NCI-H82 (cell line): ENCODE measurements at places on chromosomes 5 and 9.

GRCh38 chr5:38420691-38421390 lies 135.6 kb downstream of the LIFR start:
- DNase-seq, result peak; percentile 82

- DNase-seq, result no peak
Measured at GRCh38 chr9:97059626-97060025, 20.7 kb upstream of the CTSV start.

DNA sequence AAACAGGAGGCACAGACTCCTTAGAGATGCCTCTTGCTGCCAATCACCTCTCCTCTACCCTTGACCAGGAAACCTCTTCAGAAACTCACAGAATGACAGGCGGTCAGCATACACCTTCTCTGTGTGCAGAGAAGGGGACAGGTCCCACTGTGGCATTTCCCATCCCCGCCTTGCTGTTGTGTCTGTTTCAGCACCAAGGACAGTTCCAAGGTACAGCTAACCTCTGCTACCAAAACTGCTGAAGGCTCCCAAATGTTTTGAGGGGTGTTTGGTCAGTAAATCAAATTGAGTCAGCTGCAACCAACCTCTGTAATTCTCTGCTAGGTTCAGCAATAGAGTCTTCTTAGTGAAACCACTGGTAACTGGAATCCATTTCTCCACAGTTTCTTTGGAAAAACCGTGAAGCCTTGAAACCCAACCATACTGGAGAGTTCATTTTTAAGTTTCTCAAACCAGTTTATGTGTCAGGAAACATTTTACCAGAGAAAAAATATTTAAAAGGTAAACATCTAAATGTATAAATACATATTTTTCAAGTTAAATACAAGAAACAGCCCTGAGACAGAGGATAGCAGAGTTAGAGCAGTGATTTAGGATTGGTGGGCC lies 122.0 kb downstream of the DRD1 start:
- no peak for DNase-seq

DNA sequence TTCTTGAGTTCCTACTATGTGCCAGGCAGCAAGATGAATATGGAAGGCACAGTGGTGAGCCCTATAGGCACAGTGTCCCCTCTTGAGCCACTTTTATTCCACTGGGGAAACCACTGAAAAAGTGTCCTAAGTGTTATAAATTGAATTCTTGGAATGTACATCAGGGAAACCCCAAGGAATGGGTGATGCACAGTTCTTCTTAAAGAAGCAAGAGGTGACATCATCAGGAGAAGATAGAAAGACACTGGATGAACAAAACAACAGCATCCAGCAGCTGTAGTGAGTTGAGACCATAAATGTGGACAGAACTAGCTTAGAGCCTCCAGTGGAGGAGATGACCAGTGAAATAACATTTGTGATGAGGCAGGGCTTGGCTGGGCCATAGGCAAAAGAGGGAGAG lies 199.2 kb upstream of the ANKRD55 start:
- DNase-seq, result no peak
